ENCODE measurements at places on chromosomes 5 and 9.

DNA sequence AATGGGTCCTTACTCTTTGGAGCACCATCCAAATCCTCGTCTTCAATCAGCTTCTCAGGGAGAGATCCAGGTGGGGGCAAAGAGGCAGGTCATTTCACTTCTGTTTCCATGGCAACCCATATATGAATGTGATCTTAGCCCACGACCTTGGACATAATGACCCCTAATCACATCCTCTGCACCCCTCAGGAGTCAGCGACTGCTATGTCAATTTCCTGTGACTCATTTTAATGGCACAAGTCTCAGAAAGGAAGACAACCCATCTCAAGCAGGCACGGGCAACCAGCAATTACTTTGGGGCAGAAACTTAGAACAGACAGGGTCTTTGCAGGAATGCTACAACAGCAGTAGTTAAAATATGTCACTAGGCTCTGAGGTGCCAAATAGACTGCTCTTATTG lies 591.2 kb downstream of the TLR4 start:
- no peak for DNase-seq

GRCh38 chr5:27217977-27218376 lies 179.6 kb upstream of the CDH9 start:
- no peak for DNase-seq

DNA sequence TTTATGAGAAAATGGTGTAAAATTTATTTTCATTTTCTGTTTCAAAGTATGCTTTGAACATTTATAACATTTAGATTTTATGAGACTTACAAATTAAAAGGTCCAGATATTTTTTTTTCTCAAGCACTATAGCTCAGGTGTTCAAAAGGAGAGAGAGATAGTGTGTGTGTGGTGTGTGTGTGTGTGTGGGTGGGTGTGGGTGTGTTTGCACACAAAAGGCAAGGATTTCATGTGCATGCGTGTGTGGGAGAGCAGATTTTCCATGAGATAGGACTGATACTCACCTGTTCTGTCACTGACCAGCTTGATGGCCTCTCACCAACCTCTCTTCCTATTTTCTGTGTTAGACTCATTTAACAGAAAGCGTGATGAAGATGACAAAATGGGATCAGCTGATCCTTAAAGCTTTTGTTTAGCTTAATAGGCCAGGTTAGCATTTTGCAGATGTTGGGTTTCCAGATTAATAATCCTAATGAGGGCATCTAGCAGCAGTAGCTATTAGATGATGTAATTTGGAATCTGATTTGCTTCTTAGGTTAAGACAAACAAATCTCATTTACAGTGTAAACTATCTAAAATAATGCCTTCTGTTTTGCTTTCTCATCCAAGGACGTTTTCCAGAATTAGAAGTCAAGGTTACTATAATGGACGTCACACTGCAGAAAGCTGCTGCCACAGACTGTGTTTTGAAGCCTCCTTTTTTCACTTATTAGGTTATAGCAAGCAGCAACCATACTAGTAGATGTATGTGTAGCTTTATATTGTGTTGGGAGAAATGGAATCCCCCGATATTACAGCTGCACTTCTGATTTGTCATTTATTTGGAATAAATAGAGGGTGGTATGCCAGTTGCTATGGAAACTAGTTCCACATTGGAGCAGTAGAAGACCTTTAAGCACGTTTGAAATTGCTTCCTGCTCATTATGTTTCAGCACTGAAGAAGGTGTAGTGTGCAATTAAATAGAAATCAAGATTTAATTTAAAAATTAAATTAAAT lies 355.6 kb downstream of the TAF11L14 start:
- no peak for DNase-seq

DNA sequence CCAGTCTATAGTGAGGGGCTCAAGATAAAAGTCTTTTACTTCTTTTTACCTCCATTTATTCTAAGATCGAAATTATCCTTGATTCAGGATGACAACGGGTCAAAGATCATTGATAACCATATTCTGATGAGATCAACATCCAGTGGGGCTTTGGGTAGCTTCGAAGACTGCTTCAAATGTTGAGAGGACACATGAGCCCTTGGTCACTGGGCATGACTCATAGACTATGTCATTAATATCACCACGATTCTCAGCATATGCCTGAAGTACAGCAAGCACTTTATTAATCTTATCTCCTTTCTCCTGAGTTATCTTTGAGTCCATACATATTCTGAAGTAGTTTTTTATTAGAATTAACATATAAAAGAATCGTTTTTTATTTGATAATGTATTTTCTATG lies 117.1 kb upstream of the DAB2 start:
- DNase-seq = no peak

DNA sequence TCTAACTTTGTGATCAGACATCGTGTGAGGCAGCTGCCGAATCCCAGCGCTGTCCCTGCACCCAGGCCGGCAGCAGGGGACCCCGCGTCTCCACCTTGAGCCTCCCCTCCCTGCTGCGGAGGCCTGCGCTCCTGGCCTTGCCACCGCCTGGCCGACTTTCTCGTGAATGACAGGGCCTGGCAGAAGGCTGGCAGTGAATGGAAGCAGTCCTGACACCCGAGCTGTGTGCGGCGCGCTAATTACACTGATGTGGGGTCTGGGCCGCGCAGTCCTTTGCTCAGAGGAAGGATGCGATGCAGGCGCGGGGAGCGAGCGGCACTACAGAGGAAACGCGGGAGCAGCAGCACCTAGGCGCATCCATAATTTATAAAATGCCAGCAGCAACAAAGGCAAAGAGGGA lies 40.3 kb downstream of the POU4F3 start:
- DNase-seq = no peak

- no peak for DNase-seq
Measured at GRCh38 chr5:143217804-143218160, 185.7 kb downstream of the NR3C1 start.

GRCh38 chr5:146073239-146073900 lies 32.0 kb downstream of the PLAC8L1 start:
- DNase-seq = no peak

GRCh38 chr5:164058621-164059020 lies 553.2 kb downstream of the MAT2B start:
- DNase-seq = no peak

DNA sequence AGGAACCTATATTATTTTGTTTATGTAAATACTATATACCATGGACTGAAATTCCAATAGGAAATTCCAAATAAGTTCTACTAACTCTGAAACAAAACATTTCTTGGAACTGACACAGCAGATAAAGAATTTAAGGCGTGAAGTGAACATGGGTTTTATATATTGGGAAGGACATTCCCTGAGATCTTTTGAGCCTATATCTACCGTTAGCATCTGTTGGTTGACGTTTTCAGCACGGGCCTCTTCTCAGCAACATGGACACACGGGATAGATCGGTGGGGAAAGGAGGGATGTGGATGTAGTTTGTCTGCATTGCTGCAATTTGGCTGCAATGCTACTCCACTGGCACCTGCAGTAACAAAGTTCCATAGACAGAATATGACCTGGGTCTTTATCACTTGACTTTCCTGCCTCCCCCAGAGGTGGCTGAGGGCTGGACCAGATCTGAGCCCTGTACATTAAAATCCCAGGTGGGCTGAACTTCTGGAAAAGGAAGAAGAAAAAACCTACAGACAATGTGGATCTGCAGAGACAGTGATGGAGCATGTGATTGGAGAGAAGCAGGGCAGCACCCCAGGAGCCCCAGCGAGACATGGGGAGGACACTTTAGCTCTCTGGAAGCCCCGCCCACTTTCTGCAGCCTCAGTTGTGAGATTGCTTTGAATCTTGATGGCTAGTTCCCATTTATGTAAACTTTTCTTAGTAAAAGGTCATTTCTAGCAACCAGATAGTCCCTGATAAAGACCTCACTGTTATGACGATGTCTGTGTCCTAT lies 91.2 kb upstream of the CPEB4 start:
- no peak for DNase-seq

DNA sequence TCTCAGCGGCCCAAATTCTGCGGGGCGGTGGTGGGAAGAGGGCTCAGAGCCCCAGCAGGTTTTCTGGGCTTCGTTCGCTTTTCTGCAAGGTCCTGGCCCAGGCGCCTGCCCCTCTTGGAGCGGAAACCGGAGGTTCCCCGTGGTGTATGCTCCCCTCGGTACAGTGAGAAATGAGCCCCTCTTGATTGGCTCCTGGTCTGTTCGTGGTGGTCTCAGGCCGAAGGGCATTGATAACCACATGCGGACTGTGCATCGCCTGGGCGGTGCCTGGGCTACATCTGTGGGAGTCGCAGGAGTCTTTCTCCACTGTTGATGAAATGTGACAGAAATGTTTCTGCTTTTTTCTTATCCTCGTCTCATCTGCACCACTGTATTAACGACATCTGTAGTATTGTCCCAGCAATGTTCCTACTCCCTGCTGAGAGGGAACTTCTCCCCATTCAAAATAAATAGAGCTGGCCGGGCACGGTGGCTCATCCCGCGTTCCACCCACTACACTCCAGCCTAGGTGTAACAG lies 682 bp downstream of the MAN1B1 start:
- no peak for DNase-seq

DNA sequence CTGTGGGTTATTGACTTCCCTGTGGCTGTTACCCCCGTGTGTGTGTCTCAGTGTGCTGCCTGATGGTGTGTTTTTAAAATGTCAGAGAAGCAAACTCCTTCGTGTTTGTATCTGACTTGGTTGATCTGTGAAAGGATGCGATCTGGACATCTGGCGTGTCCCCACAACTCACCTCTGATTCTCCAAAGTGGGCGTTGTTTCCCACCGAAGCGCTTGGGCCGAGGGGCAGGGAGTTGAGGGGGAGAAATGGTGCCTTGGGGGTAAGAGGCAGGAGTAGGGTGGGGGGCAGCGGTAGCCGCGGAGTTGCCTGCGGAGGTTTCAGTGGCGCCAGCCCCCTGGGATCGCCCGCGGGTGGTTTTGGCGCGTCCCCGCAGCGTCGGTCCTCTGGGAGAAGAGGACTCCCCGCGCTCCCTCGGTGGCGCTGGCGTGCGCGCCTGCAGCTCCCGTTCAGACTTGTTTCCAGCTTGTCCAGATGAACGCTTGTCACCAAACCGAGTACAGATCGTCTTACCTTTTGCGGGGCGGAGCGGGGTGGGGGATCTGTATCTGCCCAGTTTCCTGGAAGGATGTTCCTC lies 1.1 kb downstream of the MAST4 start:
- no peak for DNase-seq

DNA sequence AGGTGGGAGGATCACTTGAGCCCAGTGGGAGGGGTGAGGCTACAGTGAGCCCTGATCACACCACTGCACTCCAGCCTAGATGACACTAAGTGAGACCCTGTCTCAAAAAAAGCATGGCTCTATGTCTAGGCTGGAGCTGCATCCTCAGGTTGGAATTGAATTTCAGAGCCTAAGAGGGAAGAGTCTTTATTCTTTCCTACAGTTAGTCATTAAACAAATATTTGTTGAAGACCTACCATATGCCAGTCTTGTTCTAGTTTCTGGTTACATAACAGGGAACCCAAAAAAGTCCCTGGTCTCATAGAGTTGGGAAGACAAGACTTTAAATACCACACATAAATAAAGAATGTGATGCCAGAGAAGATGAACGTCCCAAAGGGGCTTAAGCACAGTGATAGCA lies 6.9 kb upstream of the GRPEL2 start:
- DNase-seq = no peak
